ENCODE measurements at places on chromosomes 1 and 21.

DNA sequence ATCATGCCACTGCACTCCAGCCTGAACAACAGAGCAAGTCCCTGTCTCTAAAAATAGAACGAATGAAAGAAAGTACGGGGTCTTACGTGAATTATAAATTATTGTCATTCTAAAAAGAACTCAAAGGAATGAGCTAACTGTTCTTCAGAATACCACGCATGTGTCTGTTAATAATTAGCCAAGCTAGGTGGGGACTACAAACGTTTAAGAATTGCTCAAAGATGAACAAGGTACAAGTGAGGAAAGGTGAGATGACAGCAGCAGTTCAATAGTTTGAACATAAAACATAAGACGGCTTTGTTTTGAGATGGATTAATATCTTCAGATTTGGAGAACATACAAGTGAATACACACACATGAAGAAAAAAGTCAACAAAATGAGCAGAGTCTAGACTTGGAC, 79.6 kb downstream of the UBR4 start:
- DNase-seq = no peak

- no peak for DNase-seq
Observed at GRCh38 chr1:239856067-239856466, 235.6 kb upstream of the FMN2 start.

DNA sequence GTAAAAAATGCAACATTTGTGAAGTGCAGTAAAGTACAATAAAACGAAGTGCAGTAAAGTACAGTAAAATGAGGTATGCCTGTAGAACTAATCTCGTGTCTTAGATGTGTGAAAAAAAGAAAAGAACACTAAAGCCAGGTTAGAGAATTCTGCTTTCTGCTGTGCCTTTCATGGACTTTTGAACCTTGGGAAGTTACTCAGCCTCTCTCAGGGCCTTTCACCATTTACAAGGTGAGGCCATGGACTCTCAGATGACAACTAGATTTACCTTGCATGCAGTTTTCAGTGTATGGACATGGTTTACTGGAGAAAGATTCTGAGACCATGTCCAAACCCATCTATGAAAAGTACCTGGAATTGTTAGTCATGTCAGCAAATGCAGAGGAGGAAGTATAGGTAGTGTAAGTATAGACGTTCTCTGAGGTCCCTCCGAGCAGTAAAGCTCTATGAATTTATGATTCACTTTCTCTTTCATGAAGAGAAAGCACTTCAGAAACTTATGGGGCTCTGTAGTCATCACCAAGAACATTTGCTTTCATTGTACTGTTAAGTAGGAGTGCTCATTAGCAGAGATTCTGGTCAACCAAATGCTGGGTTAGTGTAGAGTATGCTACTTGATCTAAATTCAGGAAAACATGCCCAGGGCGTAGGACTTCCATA, 143.1 kb downstream of the CACNA1E start:
- no peak for DNase-seq

GRCh38 chr21:34690793-34691175, 22.0 kb downstream of the CLIC6 start:
- no peak for DNase-seq

GRCh38 chr1:165153182-165153581, 203.3 kb downstream of the LMX1A start:
- no peak for DNase-seq

GRCh38 chr1:233509526-233509925, 104.4 kb upstream of the KCNK1 start:
- no peak for DNase-seq

DNA sequence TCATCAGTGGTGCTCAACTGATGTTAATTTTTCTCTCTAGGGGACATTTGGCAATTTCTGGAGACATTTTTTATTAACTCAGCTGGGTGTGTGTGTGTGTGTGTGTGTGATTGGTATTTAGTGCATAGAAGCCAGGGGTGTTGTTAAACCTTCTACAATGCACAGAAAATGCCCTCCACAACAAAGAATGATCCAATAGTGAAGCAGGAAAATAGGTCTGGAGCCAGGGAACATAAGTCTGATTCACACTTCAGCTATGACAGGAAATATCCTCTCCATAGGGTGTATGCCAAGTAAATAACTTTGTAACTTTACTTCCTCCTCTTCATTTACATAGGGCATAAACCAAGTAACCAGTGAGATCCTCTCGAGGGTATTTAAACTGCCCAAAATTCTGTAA, 25.1 kb upstream of the TMEM61 start:
- DNase-seq = no peak

DNA sequence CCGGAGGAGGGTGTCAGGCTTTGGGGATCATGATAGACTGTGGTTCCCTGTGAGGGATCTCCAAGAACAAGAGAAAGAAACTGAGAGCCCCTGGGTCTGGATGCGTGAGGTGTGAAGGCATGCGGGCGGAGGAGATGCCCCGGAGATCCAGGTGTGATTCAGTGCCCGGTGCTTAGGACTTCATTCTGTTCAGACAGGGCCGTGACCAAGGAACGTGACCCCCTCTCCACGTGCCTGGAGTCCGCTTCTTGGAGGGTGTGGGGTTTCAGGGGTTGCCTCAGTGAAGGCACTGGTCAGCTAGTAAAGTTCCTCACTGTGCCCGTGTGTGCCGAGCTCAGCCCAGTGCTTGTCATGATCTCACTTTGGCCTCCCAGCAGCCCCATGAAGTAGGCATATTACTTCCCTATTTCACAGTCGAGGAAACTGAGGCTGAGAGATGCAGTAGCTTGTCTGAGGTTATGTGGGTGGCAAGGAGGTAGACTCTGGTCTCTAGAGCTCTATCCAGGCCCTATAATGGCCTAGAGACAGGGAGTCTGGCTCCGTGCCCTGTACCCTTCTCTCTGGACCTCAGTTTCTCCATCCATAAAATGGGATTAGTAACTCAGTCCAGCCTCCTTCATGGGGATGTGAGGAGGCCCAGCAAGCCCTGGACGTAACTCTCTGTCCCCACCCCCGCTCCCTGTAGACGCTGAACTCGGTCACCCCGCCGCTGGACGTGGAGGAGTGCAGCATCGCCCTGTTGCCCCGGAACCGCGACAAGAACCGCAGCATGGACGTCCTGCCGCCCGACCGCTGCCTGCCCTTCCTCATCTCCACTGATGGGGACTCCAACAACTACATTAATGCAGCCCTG, 81.0 kb downstream of the PTPRU start:
- no peak for DNase-seq

GRCh38 chr1:82775406-82776000, 974.8 kb downstream of the ADGRL2 start:
- peak; percentile 3 for DNase-seq

- peak; percentile 82 for DNase-seq
Observed at GRCh38 chr1:212608959-212609700, 569 bp downstream of the ATF3 start.

- no peak for DNase-seq
Observed at GRCh38 chr1:111161843-111162487, 21.9 kb downstream of the CEPT1 start.

GRCh38 chr1:156692925-156693847, 12.2 kb downstream of the CRABP2 start:
- no peak for DNase-seq

DNA sequence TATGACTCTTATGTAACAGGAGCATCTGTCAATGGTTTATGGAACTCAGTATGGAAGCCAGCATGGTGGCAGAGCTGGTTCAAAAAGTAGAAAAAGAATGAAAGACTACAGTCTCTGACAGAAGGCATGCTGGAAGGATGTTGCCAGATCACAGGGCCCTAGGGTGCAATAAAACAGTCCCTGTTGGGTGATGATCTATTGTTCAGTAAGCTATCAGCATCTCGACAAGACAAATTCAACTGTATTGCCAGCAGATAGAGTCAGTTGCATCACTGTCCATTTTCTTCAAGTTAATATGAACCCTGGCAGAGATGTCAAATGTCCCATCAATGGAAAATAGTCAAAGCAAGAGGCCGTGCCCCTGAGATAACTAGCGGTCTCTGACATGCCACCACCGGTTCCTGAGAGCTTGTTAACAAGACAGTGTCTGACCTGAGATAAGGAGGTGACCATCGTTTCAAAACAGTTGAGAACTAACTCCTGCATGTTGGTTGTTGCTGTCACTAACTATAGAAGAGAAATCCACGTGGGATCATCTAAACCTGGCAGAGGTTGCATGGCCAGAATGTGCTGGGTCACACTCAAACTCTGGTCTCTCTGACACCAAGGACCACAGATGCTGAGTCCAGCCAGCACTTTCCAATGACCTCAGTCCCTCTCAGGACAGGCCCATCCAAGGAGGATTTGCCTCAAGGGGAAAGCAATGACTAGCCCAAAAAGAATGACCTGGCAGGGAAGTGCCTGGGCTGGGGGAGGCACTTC, 125.9 kb downstream of the RIPK4 start:
- no peak for DNase-seq

GRCh38 chr1:229432905-229433304, 989 bp downstream of the ACTA1 start:
- no peak for DNase-seq

- no peak for DNase-seq
Observed at GRCh38 chr1:116908266-116908665, 1.4 kb upstream of the PTGFRN start.

GRCh38 chr1:22204989-22205913, 62.4 kb upstream of the WNT4 start:
- DNase-seq = no peak

GRCh38 chr1:6805004-6805416, 19.8 kb downstream of the CAMTA1 start:
- peak; percentile 37 for DNase-seq

- no peak for DNase-seq
Observed at GRCh38 chr1:116031302-116031835, 55.1 kb downstream of the SLC22A15 start.

- no peak for DNase-seq
Observed at GRCh38 chr1:61887076-61887867, 145.0 kb downstream of the PATJ start.

- peak; percentile 25 for DNase-seq
Observed at GRCh38 chr1:179366093-179366800, 476 bp downstream of the AXDND1 start.

GRCh38 chr21:34688145-34688544, 19.4 kb downstream of the CLIC6 start:
- no peak for DNase-seq

DNA sequence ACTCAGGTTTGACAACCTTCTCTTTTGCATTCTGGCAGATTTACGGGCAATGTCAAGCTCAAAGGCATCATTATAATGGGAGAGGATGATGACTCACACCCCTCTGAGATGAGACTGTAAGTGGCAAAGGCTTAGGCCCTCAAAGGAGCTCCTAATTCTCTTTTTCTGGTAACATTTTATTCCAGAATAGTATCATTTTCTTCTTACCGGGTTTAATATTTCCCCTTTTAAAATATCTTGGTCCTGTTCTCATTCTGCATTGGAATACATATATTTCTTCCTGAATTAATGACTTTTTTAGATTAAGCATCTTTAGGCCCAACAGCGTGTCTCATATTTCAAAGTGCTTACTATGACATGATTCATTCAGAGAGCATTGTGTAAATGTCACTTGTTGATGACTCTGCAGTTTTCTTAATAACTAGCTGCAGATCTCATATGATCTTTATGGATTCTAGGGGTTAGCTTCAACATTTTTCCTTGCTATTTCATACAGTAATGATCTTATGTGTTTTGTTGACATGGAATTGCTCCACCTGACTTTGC, 1.7 kb downstream of the PITHD1 start:
- peak; percentile 61 for DNase-seq

DNA sequence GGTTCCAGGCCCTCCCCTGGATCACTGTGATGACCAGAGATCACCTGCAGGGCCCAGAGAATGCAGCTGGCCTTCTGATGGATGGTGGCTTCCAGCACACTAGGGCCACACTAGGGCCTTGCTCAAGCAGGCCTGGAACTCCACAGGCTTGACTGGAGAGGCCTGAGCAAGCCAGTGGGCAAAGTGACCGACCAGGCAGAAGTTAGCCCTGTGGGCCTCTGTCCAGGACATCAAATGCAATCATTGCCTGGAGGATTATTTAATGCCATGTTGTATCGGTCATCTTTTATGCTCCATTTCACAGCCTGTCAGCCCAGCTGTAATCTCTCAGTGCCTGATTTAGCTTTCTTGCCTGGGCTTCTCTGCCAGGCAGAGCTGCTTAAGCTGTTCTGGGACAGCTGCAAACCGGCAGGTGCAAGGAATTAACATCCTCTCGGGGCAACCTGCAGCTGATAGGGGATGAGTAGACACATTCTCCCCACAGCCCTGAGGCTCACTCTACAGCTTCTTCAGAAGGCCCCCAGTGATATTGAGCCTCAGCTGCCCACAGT, 17.7 kb downstream of the NENF start:
- no peak for DNase-seq

- DNase-seq = no peak
Observed at GRCh38 chr1:212555426-212555825, 53.1 kb upstream of the ATF3 start.

- no peak for DNase-seq
Observed at GRCh38 chr1:39131940-39132339, 72.6 kb upstream of the MACF1 start.

GRCh38 chr1:7152655-7153054, 367.4 kb downstream of the CAMTA1 start:
- DNase-seq = no peak

DNA sequence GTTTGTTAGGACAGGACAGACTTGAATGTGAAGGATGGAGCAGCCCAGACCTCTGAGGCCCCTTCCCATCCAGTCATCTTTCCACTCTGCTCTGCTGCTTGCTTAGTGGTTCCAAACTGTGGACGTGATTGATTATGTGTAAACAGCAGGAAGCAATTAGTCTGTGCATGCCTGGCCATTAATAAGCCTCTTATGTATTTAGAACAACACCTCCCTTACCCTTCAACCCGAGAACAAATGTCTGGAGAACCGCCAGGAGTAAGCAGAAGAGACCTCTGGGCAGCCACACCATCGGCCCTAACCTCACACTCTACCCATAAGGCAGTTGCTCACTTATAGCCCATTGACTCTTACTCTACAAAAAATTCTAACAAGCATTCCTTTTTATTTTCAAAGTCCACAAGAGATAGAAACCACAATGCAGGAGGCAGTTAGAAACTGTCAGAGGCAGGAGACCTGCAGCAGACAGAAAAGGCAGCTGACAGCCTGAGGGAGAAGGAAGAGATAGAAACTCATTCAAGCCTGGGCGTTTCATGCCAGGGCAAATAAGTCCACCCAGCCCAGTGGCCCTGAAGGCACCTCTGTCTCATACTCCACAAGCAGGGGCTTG, 5.8 kb upstream of the EPHA8 start:
- no peak for DNase-seq

GRCh38 chr1:58189453-58189852, 357.1 kb downstream of the OMA1 start:
- DNase-seq = no peak

Data from suppressor macrophage treated with lipopolysaccharide for 4 hours (primary cell).